ENCODE measurements at places on chromosomes 1 and 21.
A peak's percentile ranks its signal among the peaks of the same experiment; 100 is the strongest.

- no peak for DNase-seq
These were observed 102.1 kb downstream of the KCND3 start for GRCh38 chr1:111887385-111887784.

DNA sequence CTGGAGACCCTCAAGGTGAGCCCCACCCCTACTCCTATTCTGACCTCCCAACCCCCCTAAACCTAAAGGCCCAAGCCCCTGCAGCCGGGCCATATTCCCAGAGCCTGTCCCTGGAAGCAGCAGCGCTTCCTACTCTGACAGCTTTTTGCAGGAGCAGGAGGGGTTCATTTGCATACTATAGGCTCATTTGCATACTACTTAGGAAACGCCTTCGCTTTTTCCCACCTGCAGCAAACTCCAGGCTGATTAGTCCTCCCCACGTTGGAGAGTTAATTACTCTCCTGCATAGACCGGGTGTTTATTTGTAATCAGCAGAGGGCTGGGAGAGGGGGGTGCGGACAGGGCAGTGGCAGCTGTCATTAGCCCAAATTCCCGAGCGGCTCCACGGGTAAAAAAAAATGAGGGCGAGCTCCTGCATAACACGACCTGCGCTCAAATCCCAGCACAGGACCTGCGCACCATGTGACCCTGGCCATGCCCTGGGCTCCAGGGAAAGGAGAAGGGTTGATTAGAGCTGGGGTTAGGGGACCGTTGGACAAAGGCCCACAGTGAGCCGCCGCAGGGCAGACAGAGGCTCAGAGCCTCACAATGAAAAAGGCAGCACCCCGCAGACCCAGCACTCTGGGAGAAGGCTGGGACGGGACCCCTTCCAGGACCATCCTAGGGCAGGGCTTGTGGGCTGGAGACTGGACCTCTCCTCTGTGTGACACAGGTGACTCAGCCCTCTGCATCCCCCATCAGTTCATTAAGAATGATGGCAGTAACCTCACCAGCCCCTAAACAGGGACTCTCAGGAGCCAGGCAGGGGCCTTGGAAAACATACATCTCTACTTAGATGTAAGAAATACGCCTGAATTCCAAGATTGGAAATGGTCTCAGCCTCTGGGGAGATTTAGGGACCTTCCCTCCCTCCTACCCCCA is 9.9 kb upstream of the C1QA start:
- no peak for DNase-seq

GRCh38 chr21:35284199-35284598 is 235.1 kb upstream of the RUNX1 start:
- DNase-seq, result no peak

GRCh38 chr1:97864615-97865014 is 56.2 kb downstream of the DPYD start:
- DNase-seq, result no peak

- peak; percentile 27 for DNase-seq
These were observed at the start of gene SPRTN for GRCh38 chr1:231338270-231339128. Gene SPRTN (plus strand): TSS chr1:231338293. CDS start chr1:231338384, 91 bp downstream.

- DNase-seq, result peak; percentile 31
These were observed 6.5 kb downstream of the WARS2 start for GRCh38 chr1:119133987-119134386.

- peak; percentile 29 for DNase-seq
These were observed 159.1 kb downstream of the EDEM3 start for GRCh38 chr1:184595596-184595995.

DNA sequence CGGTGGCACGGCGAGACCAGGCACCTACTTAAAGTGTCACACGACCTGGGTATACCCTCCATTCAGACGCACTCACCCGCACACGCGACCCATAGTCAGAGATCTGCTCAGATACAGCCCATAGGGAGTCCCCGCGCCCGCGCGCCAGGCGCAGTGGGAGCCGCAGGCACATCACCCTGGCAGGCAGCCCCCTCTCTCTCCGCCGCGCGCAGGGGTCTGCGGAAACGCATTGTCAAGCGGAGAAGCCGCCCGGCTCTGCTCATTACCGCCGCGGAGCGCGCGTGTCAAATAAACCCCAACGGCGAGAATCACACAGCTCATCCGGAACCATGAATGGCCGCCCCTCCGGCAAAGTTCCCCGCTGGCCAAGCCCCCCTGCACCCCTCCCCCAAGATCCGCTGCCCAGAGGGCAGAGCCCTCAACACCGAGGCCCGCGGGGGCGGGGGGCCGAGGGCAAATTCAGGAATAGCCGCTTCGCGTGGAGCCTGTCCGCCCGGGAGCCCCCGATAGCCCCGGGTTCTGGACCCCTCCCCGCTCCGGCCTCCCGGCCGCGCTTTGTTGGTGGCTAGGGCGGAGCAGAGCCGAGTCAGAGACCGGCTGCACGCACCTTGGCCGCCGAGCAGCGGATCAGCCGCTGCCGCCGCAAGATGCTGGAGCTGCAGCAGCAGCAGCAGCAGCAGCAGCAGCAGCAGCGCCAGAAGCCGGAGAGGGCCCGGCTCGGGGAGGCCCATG is 522 bp downstream of the LRP8 start:
- DNase-seq, result peak; percentile 20

DNA sequence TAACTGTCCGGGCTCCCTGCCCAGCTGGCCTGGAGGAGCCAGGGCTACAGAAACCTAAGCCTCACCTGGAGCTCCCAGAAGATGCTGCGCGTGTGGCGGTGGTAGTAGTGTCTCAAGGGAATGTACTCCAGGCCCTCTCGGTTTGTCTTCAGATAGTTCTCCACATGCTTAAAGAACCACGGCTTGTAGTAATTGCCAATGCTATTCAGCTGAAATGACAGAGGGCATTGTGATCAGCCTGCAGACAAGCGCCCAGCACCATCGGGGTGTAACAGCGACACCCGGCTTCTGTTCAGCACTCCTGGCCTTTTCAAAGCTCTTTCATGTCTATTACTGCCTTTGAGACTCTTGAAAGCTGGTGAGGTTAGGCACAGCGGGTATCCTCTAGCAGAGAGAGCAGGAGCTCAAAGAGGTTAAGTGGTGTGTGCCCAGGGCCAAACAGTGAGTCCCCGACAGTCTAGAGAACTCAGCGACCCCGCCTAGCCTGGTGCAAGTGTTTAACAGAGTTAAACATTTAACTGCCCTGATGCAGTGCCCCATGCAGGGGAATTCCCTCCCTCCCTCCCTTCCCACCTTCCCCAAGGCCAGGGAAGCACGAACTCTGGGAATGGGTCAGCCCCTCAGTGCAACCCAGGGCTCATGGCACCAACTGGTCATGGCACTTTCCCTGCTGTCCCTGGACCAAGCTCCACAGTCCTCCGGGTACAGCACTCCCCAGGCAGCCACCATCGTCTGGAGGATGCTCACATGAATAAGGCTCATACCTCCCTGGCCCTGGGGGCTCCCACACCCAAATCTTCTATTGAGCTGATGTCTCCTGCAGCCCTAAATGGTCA is 21.5 kb downstream of the DHCR24 start:
- DNase-seq, result no peak

DNA sequence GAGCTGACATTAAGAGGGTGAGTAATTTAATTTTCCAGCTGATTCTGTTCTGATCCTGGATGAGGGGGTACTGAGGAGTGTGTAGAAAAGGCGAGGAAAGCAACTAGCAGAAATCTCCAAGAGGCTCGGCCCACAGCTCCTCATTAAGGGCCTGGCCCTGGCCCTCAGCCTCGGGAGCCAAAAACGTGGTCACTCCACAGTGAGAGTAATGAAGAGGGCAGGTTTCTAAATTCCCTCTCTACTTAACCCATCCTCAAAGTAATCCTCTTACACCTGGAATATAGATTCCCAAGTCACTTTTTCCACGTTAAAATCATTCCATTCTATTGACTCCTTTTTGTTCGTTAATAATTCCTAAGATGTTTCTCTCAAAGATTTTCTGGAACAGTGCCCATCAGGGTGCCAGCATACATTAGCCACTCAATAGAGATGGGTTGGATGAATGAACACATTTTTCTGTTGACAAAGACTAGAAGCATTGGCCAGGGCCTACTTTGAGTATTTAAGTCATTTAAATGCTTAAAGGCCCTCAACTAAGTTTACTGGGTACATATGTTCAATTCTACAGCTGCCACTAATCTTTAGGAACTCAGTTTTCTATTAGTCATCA is 1.1 kb upstream of the COL11A1 start:
- DNase-seq, result no peak

GRCh38 chr21:18245464-18245967 is 883 bp downstream of the CHODL start:
- peak; percentile 42 for DNase-seq

DNA sequence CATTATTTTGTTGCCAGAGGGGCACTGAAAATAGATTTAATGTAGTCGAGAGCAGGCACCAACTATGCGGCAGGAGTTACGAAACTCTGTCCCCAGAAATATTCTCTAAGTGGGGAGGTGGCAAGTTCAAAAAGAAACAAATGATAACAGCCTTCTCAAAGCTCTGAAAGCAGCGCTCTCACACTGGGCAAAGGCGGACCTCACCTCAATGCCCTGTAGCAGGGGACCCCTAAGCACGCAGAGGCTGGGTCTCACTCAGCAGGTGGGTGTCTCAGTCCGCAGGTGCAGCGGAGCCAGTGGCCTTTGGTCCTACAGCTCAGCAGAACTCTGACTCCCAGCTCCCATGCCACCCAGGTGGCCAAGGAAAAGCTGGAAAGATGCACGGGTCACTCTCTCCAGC is 21.8 kb upstream of the TMPRSS2 start:
- no peak for DNase-seq

DNA sequence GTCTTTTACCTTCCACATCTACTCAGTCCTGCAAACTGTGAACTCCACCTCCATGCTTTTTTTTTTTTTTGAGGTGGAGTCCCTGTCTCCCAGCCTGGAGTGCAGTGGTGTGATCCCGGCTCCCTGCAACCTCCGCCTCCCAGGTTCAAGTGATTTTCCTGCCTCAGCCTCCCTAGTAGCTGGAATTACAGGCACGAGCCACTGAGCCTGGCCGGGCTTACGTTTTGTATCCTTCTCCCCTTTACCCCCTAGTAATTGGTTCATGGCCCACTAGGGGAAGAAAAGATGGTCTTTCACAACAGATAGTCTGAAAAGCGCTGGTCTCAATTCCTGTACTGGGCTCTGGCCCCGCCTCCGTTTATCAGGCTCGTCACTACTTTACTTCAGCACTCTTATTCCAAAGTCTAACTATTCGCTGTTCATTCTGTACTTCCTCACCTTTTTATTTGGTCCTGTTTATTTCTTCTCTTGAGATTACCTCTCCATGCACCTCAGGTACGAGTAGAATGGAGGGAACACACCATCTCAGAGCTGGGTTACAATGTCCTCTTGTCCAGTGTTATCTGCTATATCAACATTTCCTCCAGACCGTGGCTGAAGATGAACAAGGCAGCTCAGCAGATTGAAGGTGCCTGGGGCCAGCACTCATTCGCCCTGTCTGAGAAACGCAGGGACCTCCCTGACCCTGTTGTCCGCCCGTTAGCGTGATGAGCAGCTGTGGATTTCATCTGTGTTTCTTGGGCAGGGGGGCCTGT is 16.2 kb downstream of the CNST start:
- no peak for DNase-seq

GRCh38 chr21:36203603-36203889 is 46.9 kb downstream of the DOP1B start:
- DNase-seq, result peak; percentile 83

GRCh38 chr1:53141487-53142055 is 867 bp downstream of the SLC1A7 start:
- no peak for DNase-seq

GRCh38 chr1:236023926-236024565 is 40.8 kb downstream of the NID1 start:
- DNase-seq, result no peak

- no peak for DNase-seq
These were observed 42.0 kb upstream of the LDLRAP1 start for GRCh38 chr1:25501235-25502058.

GRCh38 chr1:108194051-108194450 is 6.1 kb downstream of the SLC25A24 start:
- DNase-seq, result no peak

DNA sequence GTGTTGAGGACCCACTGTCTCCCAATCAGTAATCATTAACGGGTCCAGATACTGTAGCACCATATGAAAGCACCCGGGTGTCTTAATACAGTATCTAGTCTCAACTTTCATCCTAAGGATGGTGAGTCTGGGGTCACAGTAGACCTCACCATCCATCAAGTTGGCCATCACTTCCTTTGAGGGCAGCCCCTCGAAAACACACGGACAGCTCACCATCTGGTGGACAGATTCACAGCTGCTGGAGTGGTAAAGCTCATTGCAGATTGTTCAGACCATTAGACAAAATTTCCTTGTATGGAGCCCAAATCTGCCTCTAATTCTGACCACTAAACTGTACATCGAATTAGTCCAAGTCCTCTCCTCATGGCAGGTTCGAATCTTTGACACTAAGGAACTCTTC is 123.1 kb downstream of the PGBD5 start:
- DNase-seq, result no peak
